ENCODE measurements at places on chromosomes 1 and 21.
A peak's percentile ranks its signal among the peaks of the same experiment; 100 is the strongest.

GRCh38 chr1:41317361-41317760 lies 43.9 kb upstream of the FOXO6 start:
- DNase-seq, result no peak

DNA sequence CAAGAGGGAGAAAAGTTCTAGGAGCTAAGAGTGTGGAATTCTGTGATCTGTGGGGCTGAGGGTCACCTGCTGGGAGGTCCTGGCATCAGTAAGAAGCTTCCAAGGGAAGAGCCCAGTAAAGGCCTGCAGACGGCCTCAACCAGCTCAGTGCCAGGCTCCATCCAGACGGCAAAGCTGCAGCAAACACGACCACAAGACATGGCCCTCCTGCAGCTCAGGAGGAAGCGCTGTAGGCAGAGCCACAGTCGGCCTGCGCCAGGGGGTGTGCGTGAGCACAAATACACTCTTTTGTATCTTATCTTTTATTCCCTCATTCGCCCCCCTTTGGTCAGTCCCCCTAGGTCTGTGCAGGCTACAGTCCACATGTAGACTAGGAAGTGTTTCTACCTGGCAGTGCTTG lies 13.4 kb downstream of the C1orf174 start:
- no peak for DNase-seq

GRCh38 chr1:217027403-217028080 lies 304.3 kb upstream of the ESRRG start:
- DNase-seq, result no peak

GRCh38 chr1:160226623-160227022 lies 21.4 kb downstream of the PEA15 start:
- no peak for DNase-seq

GRCh38 chr1:242651817-242652216 lies 127.3 kb upstream of the PLD5 start:
- DNase-seq, result peak; percentile 1

DNA sequence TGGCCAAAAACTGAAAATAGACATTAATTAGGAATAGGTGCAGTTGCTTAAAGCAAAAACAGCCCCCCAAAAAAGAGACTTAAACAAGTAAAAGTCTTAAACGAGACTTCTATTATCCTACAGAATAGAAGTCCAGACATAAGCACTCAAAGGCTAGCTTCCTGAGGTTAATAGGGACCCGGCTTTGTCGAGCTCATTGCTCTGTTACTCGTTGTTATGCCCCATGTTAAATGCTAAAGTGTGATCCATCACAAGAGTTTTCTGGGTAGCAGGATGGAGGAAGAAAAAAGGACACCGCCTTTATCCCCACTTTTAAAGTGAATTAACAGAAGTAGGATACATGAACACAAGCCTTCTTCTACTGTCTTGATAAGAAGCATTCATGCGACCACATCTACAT lies 10.6 kb downstream of the CD1D start:
- no peak for DNase-seq

- peak; percentile 66 for DNase-seq
Measured at GRCh38 chr1:110003747-110004428, 19.3 kb downstream of the AHCYL1 start.

GRCh38 chr21:31905503-31906451 lies 33.0 kb downstream of the HUNK start:
- DNase-seq, result no peak

DNA sequence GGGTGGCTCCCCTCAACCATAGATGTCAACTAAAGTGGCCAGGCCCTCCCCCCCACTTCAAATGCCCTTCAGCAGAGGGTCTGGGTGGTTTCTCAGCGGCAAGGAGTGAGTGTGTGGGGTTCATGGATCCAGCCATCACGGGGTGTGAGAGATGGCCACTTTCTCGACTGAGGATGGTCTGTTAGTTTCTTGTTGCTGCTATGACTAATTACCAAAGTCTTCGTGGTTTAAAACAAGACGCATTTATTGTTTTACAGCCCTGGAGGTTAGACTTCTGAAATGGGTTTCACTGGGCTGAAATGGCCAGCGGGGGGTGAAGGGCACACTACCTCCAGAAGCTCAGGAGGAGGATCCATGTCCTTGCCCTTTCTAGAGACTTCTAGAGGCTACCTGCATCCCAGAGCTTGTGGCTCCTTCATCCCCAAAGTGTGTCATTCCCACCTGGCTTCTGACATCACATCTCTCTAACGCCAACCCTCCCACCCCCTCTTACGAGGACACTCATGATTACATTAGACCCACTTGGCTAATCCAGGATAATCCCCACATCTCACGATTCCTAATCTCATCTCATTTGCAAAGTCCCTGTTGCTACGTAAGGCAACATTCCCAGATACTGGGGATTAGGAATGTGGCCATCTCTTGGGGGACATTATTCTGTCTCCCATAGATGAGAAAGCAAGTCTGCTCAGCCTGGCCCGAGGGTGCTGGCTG lies 53.0 kb downstream of the EPHB2 start:
- no peak for DNase-seq

DNA sequence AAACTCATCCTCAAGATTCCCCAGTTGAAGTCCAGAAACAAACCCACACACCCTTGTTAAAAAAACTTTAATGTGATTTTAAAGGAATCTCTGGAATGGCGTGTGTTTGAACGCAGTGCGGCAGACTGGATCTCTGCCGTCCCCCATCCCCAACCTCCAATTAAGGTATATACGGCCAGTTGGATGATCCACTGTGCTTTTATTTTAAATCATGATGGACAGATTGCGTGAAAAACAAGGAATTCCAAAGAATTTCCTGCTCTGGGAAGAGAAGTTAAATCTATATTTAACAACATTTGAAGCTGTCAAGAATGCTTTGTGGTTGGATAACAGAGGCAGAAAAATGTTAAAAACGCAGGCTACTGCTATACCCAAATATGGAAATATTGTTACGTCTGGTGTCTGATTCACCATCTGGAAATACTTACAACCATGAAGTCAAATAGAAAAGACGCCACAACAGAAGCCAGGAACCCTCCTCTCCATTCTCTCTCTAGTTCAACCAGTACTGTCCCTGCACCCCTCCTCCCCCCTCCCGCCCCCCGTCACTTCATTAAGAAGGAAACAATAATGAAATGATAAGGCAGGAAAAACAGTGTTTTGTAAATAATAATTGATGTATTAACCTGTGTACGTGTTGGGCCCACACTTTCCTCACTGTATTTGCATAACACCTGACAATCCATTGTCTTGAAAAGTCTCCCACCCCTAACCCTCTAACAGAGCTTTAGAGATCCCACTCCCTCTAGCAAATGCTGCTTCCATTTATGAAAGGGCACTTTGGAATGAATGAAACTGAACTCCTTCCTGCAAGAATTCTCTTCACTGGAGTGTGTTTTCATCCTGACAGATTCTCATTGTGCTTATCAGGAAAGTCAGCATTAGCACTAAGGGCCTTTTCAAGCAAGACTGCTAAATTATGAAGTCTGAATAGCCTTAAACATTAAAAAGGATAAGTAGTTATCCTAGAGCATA lies 2.0 kb upstream of the CCN1 start:
- no peak for DNase-seq

GRCh38 chr1:24084050-24084449 lies 27.9 kb downstream of the MYOM3 start:
- DNase-seq, result no peak

- no peak for DNase-seq
Measured at GRCh38 chr1:245888809-245889208, 618.3 kb downstream of the SMYD3 start.

DNA sequence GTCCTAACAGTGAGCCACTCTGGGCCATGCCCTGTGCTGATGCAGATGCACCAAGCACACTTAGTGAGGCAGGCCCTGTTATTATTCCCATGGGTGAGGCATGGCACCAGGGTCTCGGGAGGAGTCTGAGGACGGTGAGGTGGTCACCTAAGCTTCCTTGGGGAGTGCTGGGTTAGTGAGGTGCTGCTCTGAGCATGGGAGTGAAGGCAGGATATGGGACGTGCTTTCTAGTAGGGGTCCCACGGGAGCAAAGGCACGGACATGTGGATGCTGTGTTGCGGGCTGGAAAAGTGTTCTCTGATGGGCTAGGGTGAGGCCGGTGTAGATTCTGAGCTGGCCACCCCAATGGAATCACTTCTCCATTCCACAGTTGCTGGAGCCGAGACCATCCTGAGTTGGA lies 77.5 kb upstream of the CSF3R start:
- DNase-seq, result no peak

- DNase-seq, result no peak
Measured at GRCh38 chr1:2966449-2967328, 54.6 kb upstream of the ACTRT2 start.

DNA sequence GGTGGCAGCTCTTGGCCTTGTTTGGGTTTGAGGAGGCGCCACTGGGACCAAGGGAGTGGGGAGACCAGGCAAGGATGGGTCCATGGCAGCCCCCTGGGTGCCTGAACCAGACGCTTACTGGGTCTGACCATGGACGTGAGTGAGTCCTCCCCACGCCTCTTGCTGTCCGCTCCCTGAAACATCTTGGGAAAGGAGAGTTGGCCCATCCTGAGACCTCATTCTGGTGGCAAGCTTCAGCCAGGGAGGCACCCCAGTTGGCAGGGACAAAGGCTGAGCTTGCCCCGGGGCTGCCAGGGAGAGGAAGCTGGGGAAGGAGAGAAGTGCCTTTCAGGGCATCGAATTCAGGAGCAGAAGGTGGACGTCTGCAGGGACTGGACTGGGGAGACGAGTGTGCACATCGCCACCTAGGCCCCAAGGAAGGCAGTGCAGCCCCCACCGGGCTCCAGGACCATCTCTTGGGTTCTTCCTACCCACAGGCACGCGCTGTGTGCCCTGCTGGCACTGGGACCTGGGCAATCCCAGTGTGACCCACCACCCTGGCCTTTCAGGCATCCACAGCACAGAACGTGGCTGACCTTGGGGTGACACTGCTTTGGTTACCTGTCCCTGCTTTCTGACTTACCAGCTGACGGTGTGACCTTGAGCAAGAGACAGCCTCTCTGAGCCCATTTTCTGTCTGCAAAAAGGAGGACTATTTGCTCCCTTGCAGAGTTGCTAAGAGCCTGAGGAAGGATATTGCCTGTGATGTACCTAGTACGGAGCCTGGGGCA lies 132.9 kb upstream of the WNT4 start:
- DNase-seq, result peak; percentile 61

- no peak for DNase-seq
Measured at GRCh38 chr1:72280711-72281110, 1.6 kb downstream of the NEGR1 start.

DNA sequence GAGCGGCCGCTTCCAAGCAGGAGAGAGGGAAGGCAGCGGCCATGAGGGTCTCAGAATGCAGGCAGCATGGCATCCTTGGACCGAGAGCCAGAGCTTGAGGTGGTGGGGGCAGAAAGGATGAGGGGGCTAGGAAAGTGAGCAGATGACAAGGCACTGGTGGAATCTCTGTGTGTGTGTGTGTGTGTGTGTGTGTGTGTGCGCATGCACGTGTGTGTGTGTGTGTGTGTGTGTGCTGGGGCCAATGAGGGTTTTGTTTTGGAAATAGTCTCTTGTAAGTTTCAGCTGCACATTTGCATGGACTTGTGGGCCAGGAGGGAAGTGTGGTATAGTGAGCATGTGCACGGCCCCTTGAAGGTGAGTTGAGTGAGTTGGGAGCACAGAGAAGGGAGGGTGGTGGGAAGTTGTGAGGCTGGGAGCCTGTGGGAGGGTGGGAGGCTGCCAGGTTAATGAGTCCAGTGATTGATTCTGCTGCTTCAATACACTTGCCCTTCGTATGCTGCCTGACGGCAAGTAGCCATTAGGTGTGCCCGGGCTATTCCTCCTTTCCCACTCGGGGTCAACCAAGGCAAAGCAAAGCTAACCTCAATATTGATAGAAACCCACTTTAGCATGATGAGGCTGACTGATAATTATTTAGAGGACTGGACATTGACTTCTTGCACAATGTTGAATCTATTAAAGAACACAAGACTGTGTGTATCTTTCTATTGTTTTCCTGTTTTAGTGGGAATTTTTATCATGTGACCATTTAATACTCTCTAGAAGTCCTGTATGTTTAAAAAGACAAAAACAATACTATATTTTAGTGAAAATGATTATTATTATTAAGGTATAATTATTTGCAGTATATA lies 80.3 kb downstream of the PROX1 start:
- DNase-seq, result no peak

All from stimulated activated CD4-positive, alpha-beta T cell treated with anti-CD3 and anti-CD28 coated beads, Interleukin-15, amount 100 ng/mL, for 24 hours (primary cell).